ENCODE measurements at places on chromosomes 2 and 18.

DNA sequence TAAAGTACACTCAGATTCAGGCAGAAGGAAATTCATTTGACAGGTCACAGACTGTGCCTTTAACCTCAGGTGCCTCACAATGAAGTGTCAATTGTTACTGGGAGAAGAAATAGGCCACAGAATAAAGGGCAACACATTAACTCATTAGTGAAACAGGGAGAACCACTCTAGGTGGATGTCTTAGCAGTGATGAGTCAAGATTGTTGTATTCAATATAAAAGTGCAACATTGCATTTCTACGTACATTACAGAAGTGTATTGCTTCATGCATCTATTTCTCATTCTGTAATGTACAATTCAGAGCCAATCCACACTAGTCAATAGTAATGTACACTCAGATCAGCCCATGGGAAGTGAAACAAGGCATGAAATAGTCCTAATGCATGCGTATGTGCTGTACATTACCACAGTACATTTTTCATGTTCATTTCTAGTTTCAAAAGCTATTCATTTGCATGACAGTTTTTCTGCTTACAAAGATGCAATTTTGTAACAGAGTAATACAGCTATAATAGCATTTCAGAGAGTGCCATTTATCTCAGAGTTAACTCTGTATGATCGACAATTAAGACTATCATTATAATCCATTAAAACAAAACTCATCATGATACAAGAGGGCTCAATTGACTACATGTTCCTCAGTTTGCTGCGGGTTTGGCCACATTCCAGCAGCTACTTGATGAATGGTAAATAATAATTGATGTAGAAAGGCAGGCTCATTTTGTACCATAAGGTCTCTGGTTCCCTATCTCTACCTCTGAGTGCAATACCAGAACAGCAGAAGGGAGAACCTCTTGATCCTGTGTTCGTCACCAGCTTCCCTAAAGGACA lies 12.2 kb upstream of the ARL5A start:
- no peak for DNase-seq

- DNase-seq: no peak
Measured at GRCh38 chr2:155689791-155690190, 642.7 kb downstream of the NR4A2 start.

DNA sequence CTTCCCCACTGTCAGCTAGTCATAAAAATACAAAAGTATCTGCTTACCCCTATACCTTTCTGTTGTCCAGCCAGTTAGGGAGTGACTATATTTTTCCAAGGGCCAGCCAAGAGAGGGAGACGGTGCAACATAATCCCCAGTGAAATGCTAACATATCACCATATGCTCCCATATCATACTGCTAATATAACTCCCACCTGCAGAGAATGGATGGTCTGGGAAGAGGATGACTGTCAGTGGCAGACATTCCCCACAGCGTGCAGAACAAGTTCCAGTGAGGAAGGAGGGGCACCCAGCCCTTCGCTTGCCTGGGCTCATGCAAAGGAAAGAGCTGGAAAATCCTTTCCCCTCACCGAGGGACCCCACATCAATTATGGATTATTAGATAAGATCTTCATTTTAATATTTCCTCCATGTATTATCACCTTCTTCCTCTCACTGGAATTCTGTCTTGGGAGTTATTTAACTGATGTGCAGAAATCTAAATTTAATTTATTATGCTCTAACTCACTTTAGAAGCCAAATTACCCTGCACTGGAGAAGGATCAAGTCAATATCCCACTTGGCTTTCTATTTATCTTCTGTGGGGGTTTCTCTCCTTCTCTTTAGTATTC lies 135.6 kb downstream of the GALNT14 start:
- no peak for DNase-seq

DNA sequence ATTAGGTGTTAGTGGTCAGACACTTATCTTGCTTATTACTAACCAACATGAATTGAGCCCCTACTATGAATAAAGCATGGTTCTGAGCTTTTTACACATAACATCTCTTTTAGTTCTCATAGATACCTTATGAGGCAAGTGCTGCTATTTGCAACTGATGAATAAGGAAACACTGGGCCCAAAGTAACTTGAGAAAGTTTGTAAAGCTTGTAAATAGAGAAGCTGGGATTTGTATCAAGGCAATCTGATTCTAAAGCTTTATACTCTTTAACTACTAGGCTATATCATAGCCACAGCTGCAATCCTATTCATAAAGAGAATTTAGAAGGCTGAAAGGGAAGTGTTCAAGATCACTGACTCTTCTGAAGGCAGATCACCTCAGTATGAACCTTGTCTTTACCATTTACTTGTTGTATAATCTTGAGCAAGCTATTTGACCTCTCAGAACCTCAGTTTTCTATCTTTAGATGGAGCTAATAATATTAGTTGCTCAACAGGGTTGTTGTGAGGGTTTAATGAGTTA lies 60.4 kb downstream of the ABCB11 start:
- DNase-seq: no peak

- no peak for DNase-seq
Measured at GRCh38 chr18:69889009-69889408, 58.7 kb downstream of the CD226 start.

DNA sequence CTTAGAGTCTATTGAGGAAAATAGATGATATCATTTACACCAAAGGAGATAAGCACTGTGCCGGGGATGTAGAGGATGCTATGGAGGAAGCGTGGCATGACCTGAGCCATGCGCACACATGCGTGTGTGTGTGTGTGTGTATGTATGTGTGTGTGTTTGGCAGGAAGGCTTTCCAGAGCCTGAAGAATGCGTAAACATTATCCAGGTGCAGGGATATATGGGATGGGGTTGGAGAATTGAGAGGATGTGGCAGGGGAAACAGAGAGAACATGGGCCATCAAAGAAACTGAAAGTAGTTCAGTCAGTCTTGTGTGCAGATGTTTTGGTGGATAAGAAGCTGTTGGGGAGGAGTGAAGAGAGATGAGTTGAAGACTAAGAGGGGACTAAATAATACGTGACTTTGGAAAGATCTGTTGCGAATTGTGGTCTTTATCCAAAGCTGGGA lies 9.3 kb upstream of the STAT1 start:
- no peak for DNase-seq

DNA sequence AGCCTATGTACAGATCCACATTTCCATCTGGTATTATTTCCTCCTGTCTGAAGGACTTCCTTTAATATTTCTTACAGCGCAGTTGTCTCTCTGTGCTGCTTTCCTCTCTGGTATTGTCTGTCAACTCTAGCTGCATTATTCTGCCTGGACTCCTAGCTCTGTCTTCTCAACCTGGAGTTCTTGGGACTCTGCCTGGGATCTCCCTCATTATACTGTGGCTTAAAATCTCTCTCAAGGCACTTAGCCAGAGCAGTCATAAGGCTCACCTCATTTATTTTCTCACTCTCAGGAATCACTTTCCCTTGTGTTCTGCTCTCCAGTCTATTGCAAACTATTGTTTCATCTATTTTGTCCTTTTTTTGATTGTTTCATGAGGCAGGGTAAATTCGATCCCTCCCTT lies 850.4 kb downstream of the ERBB4 start:
- no peak for DNase-seq

DNA sequence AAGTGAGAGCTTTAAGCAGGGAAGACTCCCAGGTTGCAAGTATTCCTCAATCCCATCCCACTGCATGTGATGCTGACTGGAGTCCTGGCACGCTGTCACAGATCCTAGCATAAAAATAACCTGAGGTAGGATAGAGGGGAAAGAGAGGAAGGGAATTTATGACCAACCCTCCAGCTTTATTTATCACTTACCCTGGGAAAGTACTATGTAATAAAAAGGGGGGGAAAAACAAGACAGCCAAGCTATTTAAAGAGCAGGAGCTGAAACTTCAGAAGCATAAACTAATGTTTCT lies 122.2 kb downstream of the SLC8A1 start:
- no peak for DNase-seq

Measured in omental fat pad (tissue), 4 donors.